ENCODE measurements at places on chromosomes 16 and 17.

DNA sequence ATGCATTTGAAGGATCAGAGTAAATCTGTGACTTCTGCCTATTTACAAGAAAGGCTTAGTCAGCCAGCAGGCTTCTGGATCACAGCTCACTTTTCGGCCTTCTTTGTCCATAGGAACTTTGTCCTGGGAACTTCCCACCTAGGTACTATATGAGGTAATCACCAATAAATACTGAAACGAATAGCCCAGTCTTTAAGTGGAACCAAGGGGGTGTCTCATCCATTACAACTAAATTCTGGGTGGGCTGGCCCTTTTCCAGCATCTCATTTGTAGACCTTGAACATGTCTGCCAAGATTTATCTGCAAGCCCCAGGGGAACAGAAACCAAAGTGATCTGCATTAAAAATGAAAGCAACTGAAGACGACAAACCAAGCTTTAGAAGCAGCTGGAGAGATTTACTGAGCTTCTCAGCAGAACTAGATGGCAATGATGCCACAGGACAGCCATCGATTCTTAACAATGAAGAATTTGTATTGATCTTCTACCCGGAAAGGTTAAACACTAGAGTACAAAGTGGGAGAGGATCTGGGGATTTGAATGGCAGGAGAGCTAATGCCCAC is 55.5 kb downstream of the SNX11 start:
- no peak for DNase-seq

DNA sequence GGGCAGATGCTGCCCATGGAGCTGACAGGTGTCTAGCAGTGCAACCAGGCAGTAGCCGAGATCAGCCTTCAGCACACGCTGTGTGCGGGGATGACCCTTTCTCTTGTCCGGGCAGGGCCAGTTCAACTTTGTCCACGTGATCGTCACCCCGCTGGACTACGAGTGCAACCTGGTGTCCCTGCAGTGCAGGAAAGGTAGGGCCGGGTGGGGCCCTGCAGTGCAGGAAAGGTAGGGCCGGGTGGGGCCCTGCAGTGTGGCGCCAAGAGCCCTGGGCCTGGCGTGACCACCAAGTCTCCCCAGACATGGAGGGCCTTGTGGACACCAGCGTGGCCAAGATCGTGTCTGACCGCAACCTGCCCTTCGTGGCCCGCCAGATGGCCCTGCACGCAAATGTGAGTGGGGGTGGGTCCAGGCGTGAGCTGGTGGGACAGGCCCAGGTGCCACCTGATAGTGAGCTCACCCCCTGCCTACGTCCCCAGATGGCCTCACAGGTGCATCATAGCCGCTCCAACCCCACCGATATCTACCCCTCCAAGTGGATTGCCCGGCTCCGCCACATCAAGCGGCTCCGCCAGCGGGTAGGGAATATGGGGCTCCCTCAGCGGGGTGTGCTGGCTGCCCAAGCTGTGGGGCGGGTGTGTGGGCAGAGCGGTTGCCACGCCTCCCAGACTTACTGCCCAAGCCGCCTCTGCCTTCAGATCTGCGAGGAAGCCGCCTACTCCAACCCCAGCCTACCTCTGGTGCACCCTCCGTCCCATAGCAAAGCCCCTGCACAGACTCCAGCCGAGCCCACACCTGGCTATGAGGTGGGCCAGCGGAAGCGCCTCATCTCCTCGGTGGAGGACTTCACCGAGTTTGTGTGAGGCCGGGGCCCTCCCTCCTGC is 40.2 kb downstream of the TSC2 start:
- DNase-seq, result no peak

GRCh38 chr17:9666461-9667050 is 21.2 kb downstream of the USP43 start:
- DNase-seq, result no peak

DNA sequence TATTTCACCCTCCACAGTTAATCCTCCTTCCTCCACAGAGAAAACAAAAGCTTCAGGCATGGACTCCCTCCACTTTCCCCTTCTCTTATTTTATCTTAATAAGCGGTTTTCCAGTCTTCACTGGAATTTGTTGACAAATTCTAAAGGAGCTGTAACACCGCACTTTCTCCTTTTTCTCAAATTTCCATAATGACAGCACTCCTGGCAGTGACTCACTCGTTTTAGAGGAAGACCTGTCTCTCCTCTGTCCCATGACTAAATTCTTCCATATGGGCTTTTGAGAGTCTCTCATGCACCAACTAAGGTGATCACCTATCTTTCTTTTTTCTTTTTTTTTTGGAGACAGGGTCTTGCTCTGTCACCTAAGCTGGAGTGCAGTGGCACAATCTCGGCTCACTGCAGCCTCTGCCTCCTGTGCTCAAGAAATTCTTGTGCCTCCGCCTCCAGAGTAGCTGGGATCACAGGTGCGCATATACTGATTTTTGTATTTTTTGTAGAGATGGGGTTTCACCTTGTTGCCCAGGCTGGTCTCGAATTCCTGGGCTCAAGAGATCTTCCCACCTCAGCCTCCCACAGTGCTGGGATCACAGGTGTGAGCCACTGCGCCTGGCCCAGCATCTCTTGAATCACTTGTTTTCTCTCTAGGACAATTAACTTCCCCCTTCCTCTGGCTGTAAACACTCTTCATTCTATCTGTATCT is 7.7 kb downstream of the ITGAM start:
- no peak for DNase-seq

DNA sequence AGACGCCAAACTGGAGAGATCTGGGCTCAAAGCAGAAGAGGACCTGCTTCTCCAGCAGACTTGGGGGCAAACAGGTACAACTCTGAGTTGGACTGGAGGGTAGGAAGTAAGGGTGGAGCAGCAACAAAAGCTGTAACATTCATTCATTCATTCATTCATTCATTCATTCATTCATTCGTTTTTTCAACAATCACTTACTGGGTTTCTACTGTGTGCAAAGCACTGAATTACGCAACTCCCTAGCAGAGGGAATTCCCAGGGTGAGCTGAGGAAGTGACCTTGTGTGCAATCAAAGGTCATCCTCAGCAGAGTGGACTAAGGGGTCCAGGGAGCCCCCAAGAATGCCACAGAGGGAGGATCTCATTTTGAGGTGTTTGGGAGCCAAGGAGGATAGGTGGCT is 231.1 kb upstream of the SDK2 start:
- DNase-seq, result no peak

DNA sequence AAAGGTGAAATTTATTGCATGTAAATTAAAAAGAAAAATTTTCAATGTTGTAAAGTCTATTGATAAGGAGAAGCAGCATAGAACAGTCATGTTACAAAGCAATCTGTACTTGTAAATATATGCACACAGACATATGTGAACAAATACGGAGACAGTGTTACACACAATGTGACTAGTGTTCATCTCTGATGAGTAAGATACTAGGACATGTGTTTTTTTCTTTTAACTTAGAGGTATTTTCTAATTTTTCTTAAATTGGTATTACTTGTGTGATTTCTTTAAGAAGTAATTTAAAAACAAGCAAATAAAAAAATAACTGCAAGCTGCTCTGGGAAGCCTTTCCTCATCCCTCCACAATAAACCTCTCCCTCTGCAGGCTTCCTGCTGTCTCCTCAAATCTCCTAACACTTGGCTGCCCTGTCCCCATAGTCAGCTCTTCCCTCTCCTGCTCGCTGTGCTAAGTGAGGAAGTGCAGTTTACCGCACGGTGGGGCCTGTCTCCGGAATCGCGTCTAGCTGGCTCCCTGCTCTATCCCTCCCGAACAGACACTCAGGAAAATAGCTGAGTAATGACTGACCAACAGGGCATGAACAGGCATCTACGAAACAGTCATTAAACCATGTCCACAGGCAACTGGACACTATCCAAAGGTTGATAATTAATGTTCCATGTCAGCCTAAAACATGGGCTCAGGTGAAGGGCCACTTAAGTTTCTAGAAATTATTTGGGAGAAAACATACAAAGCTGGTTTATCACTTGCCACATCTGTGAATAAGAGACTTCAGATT is 35.9 kb downstream of the CMTM4 start:
- peak; percentile 74 for DNase-seq

DNA sequence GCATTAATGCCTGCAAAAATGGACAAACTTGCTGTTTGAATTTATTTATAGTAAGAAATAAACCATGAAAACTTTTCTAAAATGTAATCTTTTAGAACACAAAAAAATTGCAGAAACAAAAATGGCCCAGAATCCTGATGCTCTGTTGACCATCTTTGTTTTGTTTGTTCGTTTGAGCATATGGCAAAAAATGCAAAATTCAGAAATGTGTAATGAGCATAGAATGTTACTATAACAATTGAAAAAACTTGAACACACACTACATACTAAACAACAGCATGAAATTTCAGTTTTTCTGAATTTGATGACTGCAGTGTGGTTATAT is 1.1 kb upstream of the KPNA2 start:
- no peak for DNase-seq

GRCh38 chr16:55056585-55057401 is 126.1 kb downstream of the IRX5 start:
- no peak for DNase-seq

GRCh38 chr16:71460236-71460635 is 1.8 kb downstream of the ZNF23 start:
- DNase-seq, result peak; percentile 66

- no peak for DNase-seq
Measured at GRCh38 chr16:8929086-8929748, 34.5 kb downstream of the USP7 start.

GRCh38 chr16:88597856-88598491 is 27.8 kb downstream of the ZC3H18 start:
- no peak for DNase-seq

- peak; percentile 63 for DNase-seq
Measured at GRCh38 chr16:20383106-20384029, 21.2 kb downstream of the PDILT start.

DNA sequence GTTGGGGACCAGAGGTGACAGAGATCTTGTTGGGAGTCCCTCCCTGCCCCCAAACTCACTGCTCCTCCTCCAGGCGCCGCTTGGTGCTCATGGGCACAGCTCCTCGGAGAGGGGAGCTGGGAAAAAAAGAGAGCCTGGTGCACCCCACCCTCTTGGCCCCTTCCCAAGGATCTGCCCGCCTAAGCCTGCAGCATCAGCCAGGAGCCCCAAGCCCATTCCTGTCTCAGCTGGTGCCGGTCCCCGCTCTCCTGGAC is 400 bp downstream of the HCFC1R1 start:
- DNase-seq, result peak; percentile 63

DNA sequence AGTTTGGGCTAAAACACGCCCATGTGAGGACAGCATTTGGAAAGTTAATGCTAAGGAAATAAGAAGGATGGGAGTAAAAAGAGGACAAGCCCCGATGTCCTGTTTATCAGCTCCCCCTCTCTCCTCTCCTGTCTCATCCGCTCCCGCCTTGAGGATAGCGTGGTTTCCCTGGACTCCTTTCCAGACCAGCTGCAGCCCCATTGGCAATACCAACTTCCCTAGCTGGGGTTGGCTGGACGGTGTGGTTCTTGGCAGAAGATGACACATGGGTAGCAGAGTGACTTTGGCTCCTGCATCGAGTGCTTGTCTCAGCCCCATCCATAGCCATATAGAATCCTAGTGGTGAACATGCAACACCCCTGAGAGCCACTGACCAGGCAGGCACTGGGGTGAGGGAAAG is 185.9 kb downstream of the CCDC182 start:
- DNase-seq, result no peak

- no peak for DNase-seq
Measured at GRCh38 chr17:78924481-78925151, 571 bp downstream of the TIMP2 start.

- peak; percentile 55 for DNase-seq
Measured at GRCh38 chr16:2663553-2664546, 18.5 kb upstream of the KCTD5 start.

DNA sequence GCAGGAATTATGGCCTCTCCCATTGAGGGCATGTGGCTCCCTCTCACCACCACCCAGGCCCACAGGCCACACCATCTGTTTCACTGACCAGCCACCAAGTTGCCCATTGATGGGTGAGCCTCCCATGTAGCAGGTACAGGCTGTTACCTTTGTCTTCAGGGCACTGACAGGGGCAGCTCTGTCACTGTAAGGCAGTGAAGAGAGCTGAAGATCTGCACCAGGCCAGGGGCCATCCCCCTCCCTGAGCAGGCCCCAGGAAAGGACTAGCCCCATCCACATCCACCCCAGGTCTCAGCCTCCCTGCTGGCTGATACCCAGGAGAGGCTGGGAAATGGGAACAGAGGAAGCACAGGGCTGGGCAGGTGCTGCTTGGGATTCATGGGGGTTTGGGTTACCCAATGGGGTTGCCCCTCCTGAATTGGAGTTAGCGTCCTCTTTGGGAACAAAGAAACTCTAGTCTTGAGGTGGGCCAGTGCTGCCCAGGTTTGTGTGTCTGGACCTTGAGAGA is 1691.4 kb downstream of the TP53TG3F start:
- DNase-seq, result no peak

DNA sequence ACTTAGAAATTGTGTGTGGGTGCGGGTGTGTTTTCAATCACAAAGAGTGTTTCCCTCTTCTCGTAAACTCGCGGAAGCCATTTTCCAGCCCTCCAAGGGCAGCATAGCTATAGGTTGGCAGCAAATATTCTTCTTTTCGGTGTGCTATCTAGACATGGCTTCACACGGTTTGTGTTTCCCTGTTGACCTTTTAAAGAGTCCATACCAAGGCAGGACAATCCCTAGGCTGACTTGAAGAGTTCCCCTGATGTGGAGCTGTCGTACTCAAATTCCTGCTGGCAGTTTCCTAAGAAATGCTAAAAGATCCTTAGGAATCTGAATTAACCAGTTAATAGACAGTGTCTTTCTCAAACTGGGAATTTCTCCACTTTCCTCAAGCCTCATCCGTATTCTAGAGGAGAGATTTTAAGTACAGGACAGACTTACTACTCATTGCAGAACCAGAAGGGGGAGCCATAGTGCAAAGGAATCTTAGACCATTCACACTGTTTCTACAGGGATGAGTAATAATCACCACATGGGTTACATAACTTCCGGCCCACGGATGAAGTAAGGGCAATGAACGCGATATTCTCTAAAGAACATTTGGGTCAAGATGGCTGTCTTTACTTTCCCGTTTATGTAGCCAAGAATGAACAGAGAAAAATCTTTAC is 288.6 kb upstream of the ELAC2 start:
- peak; percentile 70 for DNase-seq

GRCh38 chr16:77435272-77435820 is 512 bp upstream of the ADAMTS18 start:
- no peak for DNase-seq

DNA sequence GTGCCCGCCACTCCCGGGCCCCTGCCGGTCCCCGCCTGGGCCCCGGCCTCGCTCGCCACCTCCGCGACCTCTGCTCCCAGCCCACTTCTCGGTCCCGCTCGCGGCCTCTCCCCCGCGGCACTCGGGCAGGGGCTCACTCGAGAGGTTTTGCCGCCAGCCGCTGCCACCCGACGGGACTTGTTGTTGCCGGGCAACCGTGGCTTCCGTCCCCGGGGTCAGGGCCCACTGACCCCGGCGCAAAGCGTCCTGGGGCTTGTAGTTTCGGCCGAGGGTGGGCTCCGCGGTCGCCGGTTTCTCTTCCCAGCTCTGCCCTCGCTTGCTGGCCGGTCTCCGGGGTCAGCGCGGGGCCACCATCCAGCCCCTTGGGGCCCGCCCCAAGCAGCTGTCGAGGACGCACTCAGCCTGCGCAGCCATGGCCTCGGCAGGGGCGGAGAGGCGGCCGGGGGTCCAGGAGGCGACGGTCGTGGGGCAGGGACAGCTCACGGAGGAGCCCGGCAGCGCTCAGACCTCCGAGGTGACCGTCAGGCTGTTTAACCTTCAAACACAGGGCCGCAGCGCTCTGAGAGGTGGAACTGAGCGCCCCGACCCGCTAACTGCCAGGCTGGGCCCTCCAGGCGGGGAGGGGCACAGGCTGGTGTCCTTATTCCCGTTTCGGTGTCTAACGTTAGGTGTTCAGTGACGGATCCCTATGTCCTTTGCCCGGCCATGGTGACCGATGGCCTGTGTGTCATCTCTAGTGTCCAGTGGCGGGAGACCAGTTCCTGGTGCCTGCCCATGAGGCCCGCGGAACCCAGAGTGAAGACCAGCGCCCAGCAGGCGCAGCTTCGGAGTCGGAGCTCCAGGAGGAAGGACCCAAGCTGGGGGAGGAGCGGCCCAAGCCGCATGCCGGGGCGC is at the start of the genes C16orf86 and ENKD1:
C16orf86 (plus strand) TSS at position 256 of the 894 bp plus-strand sequence; CDS start at position 413, 157 bp downstream.
ENKD1 (minus strand) TSS at position 192 of the 894 bp plus-strand sequence. CDS start 308 bp downstream, outside the sequence.
- DNase-seq, result peak; percentile 83
